Hematopoietic multipotent progenitor cell (in vitro differentiated cells): ENCODE measurements at places on chromosomes 2 and 18.

GRCh38 chr2:2263196-2263829, 67.8 kb downstream of the MYT1L start:
- no peak for DNase-seq

DNA sequence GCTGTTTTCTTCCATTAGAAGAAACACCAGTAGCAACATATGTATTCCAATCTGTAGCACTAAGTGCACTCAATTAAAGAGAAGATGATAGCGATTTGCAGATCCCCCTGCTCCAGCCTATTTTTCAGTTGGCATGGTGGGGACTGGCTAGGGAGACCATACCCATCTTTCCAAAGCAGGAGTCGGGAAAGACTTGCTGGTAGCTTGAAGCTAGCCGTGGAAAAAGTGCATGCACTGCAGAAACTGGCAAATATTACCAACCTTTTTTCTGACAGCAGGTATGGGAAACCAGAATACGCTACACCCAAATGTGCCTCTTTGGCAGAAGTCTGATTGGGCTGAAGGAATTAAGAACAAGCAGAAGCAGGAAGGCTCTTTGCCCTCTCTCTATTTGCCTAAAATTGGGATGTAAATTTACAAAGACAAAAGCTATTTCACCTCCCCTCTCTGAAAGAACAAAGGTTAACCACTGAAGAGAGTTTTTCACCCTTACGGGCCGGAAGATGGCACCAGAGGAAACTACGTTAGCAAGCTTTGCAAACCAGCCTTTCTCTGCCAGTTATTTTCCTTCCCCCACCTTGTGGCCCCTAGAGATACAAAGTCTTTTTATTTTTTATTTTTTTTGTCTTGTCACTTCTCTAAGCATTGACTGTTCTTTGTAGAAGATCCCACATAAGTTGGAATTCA, 273.1 kb downstream of the DLGAP1 start:
- no peak for DNase-seq

GRCh38 chr2:88167740-88168139, 2.4 kb upstream of the THNSL2 start:
- no peak for DNase-seq

DNA sequence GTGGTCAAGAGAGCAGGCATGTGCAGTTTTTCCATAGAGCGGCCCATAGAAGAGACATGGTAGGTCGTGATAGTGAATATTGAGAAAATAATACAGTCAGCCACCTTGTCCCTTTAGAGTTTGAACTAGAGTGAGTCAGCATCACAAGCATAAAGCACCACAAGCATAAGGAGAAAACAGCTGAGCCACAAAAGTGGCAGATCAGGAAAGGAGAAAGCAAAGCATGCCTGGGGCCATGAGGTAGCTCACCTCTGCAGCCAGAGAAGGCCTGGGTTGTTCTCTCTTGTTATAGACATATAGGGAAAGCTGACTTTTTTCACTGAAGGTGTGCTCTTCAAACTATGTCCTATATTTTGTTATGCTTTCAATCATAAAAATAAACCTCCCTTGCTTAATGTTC, 879.0 kb downstream of the DSC3 start:
- no peak for DNase-seq

GRCh38 chr18:3495691-3496430, 45.9 kb downstream of the TGIF1 start:
- no peak for DNase-seq

DNA sequence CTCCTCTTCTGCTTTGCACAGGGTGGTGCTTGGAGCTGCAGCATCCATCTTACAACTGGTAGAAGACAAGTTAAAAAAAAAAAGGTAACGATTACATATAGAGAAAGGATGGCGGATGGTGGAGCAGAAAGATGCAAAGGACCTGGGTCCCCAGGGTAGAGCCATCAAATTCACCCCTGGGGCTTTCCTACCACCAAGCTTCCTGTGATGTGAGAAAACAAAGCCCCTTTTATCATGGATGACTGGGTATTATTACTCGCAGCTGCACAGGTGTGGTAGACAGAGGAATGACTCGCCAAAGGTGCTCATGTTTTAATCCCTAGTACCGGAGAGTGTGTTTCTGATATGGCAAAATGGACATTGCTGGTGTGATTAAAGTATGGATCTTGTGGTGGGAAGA, 1.3 kb upstream of the ACOXL start:
- DNase-seq, result no peak

GRCh38 chr2:59528525-59528924, 1024.9 kb downstream of the BCL11A start:
- no peak for DNase-seq

GRCh38 chr2:44952143-44952805, 10.8 kb downstream of the SIX3 start:
- peak; percentile 71 for DNase-seq

DNA sequence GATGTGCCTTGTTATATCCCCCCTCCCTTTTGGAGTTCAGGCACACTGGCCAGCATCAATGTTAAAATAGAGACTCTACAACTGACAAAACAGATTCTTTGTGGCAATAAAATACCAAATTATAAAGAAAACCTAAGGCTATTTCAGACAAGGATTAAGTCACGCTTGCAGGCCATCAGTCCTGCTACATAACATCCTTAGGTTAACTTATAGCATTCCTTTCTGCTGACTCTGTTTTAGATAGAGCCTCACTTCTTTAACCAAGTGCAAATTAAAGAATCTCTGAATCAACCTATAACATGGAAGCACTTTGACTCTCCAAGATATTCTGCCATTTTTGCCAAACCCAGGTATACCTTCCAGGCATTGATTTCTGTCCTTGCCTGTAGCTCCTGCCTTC, 784.6 kb downstream of the RNF144A start:
- DNase-seq, result no peak

DNA sequence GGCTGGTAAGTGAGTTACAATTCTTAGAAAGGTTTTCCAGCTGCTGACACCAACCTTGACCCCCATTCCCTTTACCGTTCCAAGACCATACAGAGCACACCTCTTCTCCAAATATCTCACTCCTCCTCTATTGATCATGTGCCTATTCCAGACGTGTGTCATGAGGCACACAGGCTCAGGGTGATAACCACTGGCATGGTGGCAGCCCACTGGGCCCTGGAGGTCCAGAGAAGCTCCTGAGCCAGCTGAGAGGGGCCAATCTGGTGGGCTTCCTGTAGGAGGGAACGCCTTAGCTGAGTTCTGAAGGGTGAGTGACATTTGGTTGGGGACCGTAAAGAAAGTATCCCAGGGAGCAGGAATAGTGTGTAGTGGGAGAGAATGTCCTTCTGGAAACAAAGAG, 28.3 kb downstream of the ZAP70 start:
- no peak for DNase-seq

DNA sequence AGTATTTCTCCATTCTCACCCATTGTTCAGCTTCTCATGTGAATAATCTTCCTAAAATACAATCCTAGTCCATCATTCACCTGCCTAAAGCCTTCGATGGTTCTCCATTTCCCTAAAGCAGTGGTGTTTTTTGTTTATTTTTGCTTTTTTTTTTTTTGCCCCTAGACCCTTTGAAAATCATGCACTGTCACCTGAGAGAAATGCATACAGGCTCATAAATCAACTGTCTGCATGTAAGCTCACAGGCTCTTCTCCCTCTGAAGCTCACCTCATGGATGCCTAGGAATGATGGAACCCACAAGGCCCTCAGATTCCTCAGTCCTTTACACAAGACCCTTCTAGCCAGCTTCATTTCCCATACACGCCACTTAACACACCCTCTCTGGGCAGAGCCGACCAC, 31.5 kb downstream of the B4GALT6 start:
- DNase-seq, result no peak

GRCh38 chr2:85704800-85705679, 10.9 kb downstream of the GNLY start:
- peak; percentile 40 for DNase-seq
